ENCODE measurements at places on chromosomes 6 and 20.

DNA sequence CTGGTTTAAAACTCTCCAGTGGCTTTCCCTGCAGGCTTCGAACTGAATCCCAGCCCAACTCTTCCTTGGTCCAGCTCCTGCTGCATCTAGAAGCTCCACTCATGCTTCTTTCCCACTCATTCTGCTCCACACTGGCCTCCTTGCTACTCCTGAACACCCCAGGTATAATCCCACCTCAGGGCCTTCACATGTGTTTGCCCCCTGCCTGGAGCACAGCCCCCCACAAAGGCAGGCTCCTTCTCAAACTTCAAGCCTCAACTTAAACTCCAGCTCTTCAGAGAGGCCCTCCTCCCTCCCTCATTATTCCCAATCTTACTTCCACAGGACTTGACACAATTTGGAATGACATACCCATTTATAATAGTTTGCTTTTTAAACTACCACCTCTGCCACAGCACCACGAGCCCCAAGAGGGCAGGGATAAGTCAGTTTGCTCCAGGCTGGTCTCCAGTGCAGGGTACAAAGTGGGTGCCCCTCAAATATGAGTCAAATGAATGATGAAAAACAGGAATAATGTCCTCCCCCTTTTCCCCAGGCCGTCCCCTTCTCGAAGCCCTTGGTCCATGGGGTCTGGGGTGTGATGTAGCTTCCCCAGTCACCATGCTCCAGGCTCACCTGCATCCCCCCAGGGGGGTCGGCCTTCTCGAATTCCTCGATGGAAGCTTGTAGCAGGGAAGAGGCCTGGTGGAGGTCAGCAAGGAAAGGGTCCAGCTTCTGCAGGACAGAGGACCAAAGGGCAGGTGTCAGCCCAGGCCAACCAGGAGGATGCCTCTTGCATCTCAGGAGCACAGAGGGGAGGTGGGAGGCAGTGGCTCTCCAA lies 37.4 kb downstream of the KIAA1755 start:
- DNase-seq, result no peak

DNA sequence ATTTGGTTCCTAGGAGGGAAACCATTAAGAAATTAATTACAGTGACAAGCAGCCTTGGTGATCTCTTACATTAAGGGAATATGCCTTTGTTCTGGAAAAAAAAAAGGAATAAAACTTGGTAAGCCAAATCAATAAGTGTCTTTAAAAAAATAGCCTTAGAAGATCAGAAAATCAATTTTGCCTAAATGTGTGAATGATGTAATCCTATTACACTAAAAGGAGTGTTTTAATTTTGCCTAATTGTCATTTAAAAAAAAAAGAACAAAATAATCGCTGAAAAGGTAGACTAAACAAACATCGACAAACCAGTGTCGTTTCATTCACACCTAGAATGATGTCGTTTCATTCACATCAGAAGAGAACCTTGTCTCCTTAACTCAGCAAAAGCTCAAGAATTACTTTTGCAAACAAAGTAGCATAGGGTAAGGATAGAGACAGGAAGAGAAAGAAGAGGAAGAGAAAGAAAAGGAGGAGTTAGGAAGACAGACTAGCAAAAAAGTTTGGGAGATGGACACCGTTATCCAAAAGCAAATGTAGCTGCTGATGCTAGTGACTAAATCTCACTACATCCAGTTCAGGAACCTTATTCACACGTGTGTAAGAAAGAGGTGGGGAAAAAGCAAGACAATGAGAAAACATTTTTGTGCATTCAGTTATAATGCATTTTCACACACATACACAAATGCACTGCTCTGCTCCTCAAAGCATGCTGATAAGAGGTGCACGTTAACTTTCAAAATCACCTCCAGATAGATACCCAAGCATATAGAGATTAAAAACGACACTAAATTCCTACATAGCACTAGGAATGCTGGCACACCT lies 60.6 kb downstream of the HIVEP2 start:
- no peak for DNase-seq

- DNase-seq, result no peak
These were observed 727.8 kb downstream of the QKI start for GRCh38 chr6:164142322-164142721.

DNA sequence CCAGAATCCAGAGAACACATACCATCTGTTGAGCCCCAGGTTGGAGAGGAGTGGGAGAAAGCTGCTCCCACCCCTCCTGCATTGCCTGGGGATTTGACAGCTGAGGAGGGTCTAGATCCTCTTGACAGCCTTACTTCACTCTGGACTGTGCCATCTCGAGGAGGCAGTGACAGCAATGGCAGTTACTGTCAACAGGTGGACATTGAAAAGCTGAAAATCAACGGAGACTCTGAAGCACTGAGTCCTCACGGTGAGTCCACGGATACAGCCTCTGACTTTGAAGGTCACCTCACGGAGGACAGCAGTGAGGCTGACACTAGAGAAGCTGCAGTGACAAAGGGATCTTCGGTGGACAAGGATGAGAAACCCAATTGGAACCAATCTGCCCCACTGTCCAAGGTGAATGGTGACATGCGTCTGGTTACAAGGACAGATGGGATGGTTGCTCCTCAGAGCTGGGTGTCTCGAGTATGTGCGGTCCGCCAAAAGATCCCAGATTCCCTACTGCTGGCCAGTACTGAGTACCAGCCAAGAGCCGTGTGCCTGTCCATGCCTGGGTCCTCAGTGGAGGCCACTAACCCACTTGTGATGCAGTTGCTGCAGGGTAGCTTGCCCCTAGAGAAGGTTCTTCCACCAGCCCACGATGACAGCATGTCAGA lies 77.4 kb downstream of the ASXL1 start:
- no peak for DNase-seq

DNA sequence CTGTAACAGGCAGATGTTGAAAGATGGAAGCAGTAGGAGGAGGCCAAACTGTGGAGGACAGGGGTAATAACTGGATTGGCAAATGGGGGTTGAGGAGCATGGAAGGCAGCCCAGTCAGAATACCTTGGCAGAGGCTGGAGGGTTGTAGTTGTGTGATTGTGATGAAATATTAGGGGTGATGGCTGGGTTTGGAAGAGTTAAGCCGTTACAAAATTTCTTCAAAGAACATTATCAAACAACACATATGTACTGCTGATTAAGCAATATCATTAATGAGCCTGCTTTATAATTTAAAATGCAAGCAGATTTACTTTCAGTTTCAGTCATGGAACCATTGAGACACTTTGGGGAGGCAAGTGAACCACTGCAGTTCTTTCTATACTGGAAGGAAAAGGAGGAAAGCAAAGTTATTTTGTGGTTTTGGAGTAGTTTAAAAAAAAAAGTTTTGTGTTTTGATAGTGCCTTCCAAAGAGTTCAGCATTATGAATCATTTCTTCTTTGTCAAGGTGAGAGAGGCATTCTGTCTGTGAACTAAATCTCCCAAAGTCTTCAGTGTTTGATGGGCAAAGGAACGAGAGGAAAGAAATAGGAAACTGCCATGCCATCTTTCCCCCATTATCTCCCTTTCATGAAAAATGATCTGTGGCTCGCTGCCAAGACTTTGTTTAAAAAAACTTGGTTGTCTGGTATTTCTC lies 20.7 kb downstream of the FOXO3 start:
- no peak for DNase-seq

GRCh38 chr20:56916345-56916622 lies 287.2 kb downstream of the TFAP2C start:
- no peak for DNase-seq

DNA sequence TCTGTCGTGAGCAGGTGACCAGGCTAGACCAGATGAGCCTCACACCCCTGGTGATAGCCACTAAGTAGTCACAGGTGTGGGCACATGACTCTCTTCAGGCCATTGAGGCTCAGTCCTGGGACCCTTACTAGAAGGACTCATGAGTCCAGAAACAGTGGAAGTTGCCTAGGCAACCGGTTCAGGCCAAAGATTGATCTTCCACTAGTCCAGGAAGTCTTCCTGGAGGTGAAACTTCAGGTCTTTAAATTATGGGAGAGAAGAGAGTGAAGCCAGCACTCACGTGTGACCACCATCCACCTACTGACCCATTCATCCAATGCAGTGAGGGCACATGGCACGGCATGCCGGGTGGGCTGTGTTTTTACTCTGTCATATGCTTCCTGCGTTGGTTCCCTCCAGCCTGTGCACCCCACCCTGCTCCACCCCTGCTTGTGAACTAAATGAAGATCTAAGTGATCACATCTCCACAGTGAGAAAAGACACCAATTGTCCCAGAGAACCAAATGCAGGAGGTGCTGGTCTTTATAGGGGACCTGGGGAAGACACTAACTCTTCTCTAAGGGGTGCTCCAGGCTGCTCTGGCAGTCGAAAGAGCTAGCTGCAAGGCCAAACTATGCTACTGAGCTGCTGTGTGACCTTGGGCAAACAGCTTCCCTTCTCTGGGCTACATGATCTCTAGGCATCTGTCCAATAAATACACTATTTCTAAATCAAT lies 12.5 kb upstream of the STX16 start:
- no peak for DNase-seq

GRCh38 chr6:25227854-25228253 lies 51.3 kb upstream of the CARMIL1 start:
- no peak for DNase-seq

DNA sequence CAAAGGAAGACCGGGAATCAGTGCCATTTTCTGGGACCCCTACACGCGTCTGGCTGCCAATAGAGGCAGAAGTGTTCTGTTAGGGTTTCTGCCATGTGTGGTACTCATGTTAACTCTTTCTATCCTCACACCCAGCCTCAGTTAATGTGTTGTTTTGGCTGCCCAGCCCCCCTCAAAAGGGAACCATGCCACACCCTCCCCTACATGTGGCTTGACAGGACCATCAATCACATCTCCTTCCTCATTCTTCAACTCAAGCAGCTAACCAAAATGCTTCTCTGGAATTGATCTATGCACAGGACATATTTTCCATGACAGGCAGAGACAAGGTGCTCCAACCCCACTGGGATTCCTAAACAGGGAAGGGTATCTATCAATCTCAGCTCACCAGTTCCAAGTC lies 22.0 kb downstream of the AHCY start:
- no peak for DNase-seq

DNA sequence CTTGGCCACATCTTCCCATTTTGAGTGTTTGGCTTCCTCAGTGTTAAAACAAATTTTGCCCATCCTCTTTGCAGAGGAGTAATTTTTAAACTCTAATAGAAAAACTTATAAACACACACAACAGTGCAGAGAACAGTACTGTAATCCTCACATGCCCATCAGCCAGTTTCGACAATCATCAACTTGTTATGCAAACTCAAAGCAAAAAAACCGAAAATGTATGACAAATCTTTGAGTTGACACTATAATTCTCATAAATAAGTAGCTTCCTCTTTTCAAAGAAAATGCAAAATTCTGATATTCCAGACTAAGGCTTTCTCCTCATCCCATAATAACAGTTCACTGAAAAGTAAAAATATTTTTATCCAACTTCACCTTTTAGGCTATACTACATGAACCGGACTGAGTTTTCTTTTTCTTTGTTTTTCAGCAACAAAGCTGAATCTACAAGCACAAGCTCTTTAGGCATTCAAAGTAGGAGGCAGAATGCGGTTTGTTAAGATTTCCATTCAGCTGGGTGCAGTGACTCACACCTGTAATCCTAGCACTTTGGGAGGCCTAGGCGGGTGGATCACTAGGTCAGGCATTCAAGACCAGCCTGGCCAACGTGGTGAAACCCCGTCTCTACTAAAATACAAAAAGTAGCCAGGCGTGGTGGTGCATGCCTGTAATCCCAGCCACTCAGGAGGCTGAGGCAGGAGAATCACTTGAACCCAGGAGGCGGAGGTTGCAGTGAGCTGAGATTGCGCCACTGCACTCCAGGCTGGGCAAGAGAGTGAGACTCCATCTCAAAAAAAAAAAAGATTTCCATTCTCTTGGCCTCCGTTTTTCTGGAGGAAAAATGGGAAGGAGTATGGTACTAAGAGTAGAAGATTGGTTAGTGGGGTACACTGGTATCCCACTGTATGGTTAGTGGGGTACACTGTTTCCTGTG lies 74.8 kb downstream of the GCNT2 start:
- no peak for DNase-seq

- DNase-seq, result no peak
These were observed 151.1 kb upstream of the HCRTR2 start for GRCh38 chr6:55023230-55023629.

- no peak for DNase-seq
These were observed 11.3 kb downstream of the TFAP2B start for GRCh38 chr6:50829898-50830444.

DNA sequence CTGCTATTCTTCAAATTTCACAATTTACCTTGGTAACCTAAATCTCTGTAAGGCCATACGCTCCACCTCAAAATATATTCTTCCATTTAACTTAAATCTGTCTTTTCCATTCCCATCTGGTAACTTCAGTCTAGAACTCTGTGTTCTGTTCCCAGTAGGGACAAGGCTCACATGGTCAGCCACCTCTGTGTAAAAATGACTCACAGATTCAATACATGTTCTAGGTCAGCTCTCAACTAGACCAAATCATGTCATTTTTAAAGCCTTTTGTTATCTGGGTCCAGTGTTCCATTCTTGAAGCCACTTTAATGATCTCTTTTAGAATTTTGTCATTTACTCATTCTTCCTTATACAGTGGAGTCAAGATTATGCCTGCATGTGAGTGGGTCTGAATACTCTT lies 315.6 kb upstream of the CITED2 start:
- DNase-seq, result no peak

- no peak for DNase-seq
These were observed 396.6 kb upstream of the MAP3K7 start for GRCh38 chr6:90983462-90983861.

GRCh38 chr20:15639839-15640238 lies 933.4 kb downstream of the KIF16B start:
- DNase-seq, result no peak

DNA sequence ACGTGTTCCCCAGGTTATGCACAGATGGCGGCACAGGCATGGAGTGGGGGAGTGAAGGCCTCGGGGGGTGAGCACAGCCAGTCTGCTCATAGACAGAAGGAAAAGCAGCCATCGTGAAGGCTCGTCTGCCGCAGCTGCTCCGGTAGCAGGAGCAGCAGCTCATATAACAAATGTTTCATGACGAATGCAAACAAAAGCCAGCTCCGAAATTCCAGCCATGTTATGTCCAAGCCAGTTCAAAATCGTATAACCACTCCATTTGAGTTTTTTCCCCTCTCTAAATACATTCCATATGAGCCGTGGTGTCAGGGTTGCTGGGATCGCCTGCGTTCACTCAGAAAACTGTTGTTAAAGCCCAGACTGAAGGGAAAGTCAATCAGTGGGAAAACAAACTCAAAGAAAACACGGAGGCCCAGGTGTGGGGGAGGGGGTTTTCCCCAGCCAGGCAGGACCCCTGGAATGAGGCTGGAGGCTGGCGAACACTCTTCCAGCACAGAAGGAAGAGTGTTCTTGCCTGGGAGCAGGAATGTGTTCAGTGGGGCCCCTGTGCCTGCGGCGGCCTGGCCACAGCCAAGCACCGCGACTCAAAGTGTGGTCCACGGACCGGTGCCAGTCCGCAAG lies 280.4 kb upstream of the TAB2 start:
- DNase-seq, result no peak

- no peak for DNase-seq
These were observed 12.4 kb upstream of the GRIK2 start for GRCh38 chr6:101380897-101381630.

- DNase-seq, result no peak
These were observed 160.0 kb downstream of the LRFN2 start for GRCh38 chr6:40427196-40427595.

GRCh38 chr6:16352258-16352635 lies 113.9 kb downstream of the GMPR start:
- no peak for DNase-seq

GRCh38 chr6:57313009-57313408 lies 4.4 kb upstream of the PRIM2 start:
- DNase-seq, result no peak

All from NCI-H2107 (cell line).